Tibial nerve (tissue), 4 donors: ENCODE measurements at places on chromosomes 11 and 22. TPM values are rescaled to one million over a fixed set of nuclear protein-coding genes. Genes with fewer than 3 reads are reported as not detected.

Gene HORMAD2
- total RNA-seq, result not detected

DNA sequence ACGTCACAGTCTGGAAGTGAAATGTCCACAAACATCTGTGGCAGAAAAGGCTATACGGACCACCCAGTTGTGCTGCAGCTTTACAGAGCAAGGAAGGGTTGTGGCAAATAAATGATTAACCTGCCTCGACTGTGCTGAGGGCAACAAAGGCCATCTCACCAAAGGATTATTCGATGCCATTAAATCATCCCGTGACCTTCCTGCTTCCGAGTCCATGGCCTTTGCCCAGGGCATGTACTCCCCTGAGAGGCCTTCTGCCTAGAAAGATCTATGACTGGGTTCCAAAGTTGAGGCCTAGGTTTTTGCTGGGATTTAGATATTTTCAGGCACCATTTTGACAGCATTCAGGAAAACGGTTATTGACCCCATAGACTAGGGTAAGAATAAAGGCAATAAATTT lies 9.2 kb downstream of the CDPF1 start:
- peaks cover 13% of the 10 kb centered on the region for H3K4me1 ChIP-seq
- no peak overlapping the region for H3K27ac ChIP-seq
- H3K27me3 ChIP-seq, result no peaks in the 10 kb centered on the region
- DNase-seq, result no peak
- no peaks in the 10 kb centered on the region for H3K36me3 ChIP-seq

DNA sequence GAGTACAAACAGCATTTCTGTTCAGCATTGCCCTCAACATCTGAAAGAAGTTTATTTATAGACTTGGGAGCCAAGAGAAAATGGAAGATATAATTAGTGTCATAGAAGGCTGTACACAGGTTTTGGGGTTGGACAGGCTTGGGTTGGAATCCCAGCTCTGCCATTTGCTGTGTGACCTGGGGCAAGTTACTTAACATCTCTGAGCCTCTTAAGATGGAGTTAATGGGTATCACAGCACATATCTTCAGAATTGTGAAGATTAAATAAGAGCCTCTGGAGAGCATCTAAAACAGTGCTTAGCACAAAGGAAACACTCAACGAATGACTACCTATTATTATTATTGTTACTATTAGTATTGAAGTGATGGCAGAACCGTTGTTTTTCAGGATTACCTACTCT lies 12.1 kb downstream of the CACNG2 start:
- no peak overlapping the region for H3K4me3 ChIP-seq
- no peak overlapping the region for H3K27ac ChIP-seq
- H3K4me1 ChIP-seq, result no peaks in the 10 kb centered on the region
- no peaks in the 10 kb centered on the region for H3K36me3 ChIP-seq

DNA sequence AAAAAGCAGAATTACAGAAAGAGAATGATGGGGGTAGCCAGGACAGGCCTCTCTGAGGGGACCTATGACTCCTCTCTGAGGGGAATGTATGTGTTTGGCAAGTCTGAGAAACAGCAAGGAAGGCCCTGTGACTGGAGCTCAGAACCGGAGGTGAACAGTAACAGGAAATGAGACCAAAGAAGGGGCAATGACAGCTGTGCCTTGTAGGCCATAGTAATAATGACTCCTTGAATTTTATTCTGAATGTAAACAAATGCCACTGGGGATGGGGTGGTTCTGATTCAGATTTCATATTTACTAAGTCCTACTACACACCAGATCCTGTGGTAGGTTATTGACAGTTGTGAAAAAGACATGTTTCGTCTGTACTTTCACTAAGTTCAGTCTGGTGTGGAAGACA lies 52.8 kb upstream of the APOA1 start:
- no peak for DNase-seq
- H3K36me3 ChIP-seq, result no peaks in the 10 kb centered on the region
- H3K4me1 ChIP-seq, result no peaks in the 10 kb centered on the region
